Bronchus fibroblast of lung (primary cell): ENCODE measurements at places on chromosomes 6 and 20. TPM values are rescaled to one million over a fixed set of nuclear protein-coding genes. Genes with fewer than 3 reads are reported as not detected.

Gene TXNDC5
- 290 and 314 TPM in 2 replicates for total RNA-seq

Gene COL9A3
- total RNA-seq = 2.7 and 3.0 TPM in 2 replicates

Gene ZSCAN16
- 1.7 and 1.8 TPM in 2 replicates for total RNA-seq

Gene MAPK13
- 7.6 and 12.0 TPM in 2 replicates for total RNA-seq

Gene CCN5
- 1.6 and 3.4 TPM in 2 replicates for total RNA-seq

Gene EPHA7
- total RNA-seq = 0.15 and 0.34 TPM in 2 replicates

Gene MUCL3
- not detected in 2 replicates for total RNA-seq

Gene RIPPLY2
- 0.74 TPM in 1 of 2 replicates, not detected in the other for total RNA-seq

Gene UFL1
- 16.1 and 17.7 TPM in 2 replicates for total RNA-seq

Gene RIPOR2
- 0.30 and 0.67 TPM in 2 replicates for total RNA-seq

Gene NTSR1
- total RNA-seq = 0.17 TPM in 1 of 2 replicates, not detected in the other

Gene DACT2
- total RNA-seq = 0.15 TPM in 1 of 2 replicates, not detected in the other

Gene GMPR
- total RNA-seq = 1.7 and 2.8 TPM in 2 replicates

Gene FRK
- total RNA-seq = 0.15 and 0.17 TPM in 2 replicates

Gene MYLIP
- 0.74 and 0.84 TPM in 2 replicates for total RNA-seq

Gene B3GAT2
- under 0.01 TPM in 1 of 2 replicates, not detected in the other for total RNA-seq

Gene SGK2
- not detected in 2 replicates for total RNA-seq
